GDM1 (cell line): ENCODE measurements at places on chromosomes 7 and 10.

GRCh38 chr7:138975343-138976104 is 5.7 kb downstream of the KIAA1549 start:
- no peak for DNase-seq

- DNase-seq = no peak
Measured at GRCh38 chr7:74312418-74313028, 23.3 kb downstream of the CLIP2 start.

DNA sequence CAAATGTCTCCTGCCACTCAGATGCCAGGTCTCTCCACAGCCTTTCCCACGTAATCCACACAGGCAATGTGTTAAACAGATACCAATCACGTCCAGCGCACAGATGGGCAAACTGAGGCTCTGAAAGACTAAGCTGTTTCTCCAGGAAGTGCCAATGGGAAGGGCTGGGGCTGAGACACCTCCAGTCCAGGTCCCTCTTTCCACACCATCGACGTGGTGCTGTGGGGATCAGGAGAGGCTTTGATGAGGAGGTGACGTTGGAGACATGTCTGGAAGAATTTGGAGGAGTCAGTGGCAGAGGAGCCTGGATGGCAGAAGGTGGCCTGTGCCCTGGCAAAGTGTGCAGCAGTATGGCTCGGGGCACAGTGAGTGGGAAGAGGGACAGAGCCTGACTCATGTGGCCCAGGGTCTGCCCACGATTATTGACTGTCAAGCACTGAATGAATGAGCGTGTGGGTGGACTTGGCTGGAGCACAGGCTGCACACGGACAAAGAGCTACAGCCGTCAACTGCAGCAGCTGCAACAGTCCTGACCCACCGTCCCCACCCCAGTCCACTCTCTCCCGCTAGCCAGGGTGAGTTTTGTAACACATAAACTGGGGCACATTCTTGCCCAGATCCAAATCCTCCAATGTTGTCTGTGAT is 40.8 kb upstream of the HSPA12A start:
- no peak for DNase-seq

DNA sequence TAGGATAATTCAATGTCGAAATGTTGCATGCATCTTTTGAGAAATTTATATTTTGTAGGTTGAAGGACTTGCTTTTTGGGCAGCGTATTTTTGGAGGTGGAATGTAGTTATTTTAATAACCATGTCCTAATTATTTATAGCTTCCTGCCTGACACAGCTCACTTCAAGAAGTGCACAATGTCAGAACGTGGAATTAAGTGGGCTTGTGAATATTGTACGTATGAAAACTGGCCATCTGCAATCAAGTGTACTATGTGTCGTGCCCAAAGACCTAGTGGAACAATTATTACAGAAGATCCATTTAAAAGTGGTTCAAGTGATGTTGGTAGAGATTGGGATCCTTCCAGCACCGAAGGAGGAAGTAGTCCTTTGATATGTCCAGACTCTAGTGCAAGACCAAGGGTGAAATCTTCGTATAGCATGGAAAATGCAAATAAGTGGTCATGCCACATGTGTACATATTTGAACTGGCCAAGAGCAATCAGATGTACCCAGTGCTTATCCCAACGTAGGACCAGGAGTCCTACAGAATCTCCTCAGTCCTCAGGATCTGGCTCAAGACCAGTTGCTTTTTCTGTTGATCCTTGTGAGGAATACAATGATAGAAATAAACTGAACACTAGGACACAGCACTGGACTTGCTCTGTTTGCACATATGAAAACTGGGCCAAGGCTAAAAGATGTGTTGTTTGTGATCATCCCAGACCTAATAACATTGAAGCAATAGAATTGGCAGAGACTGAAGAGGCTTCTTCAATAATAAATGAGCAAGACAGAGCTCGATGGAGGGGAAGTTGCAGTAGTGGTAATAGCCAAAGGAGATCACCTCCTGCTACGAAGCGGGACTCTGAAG is 620 bp downstream of the ZRANB1 start:
- no peak for DNase-seq

DNA sequence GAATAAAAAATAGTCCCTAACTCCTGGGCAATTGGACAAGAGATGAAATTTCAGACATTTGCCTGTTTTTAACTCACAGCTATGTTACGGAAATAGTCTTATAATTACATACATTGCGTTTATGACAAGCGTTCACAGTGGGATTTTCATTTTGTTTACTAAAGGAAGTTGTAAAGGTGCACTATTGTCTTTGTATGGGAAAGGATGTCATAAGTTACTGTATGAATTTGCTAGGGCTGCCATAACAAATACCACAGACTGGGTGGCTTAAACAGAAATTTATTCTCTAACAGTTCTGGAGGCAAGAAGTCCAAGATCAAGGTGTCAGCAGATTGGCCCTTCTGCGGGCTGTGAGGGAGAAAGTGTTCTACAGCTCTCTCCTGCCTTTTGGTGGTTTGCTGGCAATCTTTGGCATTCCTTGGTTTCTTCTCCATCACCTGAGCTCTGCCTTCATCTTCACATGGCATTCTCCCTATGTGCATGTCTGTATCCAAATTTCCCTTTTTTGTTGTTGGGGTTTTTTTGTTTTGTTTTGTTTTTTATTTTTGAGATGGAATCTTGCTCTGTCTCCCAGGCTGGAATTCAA is 5.6 kb downstream of the NFE2L3 start:
- DNase-seq = no peak

- DNase-seq = no peak
Measured at GRCh38 chr10:13844651-13845050, 257.9 kb downstream of the PRPF18 start.

GRCh38 chr7:44434201-44434600 is 56.3 kb downstream of the NUDCD3 start:
- no peak for DNase-seq

- no peak for DNase-seq
Measured at GRCh38 chr7:149295481-149295850, 33.5 kb downstream of the ZNF783 start.

- no peak for DNase-seq
Measured at GRCh38 chr7:95609277-95609971, 13.1 kb upstream of the PDK4 start.

DNA sequence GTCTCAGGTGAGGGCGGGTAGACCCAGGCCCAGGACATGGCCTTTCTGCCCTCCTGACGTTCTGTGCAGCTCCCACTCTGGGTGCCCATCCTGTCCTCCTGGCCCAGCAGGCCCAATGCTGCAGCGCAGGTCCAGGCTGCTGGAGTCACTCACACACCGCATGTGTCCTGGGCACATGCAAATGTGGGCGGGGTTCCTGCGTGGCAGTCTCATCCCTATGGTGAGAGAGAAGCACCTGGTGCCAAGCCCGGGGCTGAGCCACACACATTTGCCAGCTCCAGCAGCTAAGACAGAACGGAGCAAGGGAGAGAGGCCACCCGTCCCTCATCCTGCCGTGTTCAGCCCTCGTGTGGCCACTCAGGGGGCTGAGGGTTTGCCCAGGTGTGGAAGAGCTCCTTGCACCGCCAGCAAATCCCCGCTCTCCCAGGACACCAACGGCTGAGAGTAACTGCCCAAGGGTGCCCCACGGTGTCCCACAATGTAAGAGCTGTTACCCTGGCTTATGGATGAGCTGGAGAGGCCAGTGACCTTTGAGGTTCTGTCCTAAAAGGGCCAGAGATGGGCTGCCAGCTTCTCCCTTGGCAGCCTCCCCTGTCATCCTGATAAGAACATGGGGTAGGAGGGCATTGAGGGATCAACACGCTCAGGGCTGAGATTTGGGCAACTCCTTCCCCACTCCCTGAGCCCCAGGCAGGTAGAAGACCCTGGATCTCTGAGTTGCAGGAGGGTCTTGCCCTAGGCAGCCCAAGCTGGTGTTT is 4.4 kb downstream of the FUOM start:
- DNase-seq = no peak

DNA sequence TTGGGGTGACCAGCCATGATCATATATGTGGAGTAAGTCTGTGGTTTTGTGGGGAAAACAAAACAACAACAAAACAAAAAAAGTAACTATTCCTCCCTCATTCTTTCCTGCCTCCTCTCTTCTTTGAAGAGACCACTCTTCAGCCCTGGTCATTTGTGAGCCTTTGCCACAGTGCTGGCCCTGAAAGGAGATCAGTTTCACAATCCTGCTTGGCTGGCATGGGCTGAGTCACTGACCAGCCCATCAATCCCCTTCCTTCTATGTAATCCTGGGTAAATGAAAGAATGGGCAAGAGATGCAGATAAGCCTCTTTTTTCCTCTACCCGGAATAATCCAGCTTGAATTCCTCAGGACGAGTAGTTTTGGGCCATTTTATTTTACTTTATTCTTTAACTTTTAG is 13.6 kb downstream of the CSTF2T start:
- DNase-seq = no peak

- no peak for DNase-seq
Measured at GRCh38 chr10:11605807-11606408, 5.5 kb downstream of the USP6NL start.

DNA sequence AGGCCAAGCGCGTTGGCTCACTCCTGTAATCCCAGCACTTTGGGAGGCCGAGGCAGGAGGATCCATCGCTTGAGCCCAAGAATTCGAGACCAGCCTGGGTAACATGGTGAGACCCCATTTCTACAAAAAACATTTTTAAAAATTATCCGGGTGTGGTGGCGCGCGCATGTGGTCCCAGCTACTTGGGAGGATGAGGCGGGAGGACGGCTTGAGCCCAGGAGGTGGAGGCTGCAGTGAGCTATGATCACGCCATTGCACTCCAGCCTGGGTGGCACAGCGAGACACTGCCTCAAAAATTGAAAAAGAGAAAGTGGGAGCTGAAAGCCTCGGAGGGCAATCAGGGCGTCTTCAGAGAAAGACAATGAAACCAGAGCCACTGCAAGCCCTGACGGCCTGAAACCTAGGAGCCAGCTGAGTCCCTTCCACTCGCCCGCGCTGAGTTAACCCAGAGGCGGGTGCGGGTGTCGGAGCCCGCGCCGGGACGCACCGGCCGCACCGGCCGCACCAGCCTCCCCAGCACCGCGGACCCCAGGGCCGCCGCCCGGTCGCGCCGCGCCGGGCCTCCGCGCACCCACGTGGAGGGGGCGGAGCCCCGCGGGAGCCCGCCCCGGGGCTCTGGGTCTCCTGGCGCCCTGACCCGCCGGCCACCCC is 22.4 kb downstream of the ZFAND2A start:
- no peak for DNase-seq

GRCh38 chr7:125061-125475 is 67.3 kb upstream of the FAM20C start:
- DNase-seq = no peak

DNA sequence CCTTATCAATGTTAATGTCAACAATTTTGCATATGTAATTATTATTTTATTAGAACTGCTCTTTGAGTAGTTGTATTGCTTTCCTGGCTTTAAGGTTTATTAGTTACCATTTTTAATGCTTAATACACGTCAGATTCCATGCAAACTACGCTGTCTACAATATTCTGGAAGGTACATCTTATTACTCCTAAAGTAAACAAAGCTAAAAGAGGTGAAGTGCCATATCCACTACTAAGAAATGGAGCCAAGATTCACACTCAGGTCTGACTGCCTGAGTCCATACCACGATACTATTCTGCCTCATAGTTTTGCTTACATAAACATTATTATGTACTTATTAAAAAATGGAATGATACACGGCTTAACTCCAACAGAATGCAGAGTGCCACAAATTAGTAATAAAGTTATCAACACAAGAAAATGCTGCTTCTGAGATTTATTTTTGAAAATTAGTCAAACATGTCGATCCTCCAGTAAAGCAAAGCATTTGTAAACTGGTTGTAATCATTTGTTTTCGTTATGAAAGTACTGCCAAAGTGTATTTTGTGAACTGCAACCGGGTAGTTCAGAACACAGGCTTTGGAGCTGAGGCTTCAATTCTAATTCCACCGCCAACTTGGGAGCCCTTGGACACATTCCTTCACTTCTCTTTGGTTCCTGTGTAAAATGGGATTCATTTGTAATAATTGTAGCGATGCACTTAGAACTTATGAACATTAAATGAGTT is 1.1 kb upstream of the DMTF1 start:
- no peak for DNase-seq

DNA sequence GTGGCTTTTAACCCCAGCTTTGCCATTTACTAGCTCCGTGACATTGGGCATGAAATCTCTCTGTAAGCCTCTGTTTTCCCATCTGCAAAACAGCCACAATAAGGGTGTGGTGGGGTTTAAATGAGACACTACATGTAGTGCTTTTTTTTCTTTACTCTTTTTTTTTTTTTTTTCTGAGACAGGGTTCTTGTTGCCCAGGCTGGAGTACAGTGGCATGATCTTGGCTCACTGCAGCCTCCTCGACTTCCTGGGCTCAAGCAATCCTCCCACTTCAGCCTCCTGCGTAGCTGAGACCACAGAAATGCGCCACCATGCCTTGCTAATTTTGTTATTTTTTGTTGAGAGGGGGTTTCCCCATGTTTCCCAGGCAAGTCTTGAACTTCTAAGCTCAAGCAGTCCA is 8.3 kb upstream of the DENND10 start:
- no peak for DNase-seq

GRCh38 chr7:2248984-2249694 is 7.1 kb downstream of the NUDT1 start:
- peak; percentile 94 for DNase-seq

DNA sequence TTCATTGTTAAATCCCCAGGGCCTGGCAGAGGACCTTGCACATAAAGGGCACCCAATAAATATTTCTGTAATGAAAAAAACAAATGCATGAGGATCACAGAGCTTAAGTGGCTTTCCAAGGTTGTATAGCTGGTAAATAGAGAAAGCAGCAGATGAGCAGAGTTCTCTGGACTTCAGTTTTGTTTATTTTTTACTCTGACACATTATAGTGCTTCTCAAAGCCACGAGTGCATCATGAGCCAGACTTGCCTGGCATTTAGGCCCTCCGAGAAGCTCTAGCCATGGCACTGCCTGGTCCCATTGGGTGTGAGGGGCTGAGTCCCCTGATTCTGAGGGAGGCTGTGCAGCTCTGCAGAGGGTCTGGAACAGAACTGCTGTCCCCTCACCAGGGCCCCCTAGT is 87.2 kb upstream of the ZNF32 start:
- DNase-seq = no peak

DNA sequence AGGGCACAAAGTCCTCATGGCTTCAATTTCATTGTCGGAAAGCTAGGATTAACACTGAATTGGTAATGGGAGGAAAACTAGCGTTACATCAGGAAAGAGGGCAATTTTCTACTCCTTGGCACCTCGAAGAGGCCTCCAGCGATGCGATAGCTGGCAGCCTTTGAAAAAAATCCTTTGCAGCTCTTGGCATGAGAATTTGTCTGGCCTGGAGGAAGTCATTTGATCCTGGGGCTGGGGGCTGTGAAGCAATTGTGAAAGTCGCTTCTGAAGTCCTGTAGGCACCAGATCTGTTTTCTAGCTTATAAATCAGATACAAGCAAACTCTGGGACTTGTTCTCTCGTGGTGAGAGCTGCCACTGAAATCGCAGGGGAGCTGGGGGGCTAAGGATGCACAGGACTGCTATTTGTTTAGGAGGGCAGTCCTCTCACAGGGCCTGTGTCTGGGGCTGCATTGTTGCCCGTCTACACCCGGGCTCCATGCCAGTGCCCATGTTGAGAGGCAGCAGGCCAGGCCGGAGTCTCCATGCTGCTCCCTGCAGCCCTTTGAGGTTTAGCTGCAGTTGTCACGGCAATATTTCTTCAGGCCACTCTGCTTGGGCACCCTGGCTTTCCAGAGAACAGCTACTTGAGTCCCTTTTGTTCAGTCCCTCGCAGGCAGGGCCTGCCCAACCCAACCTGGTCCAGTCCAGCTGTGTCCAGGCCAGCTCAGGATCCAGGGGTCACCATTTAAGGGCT is 206.8 kb upstream of the LYZL1 start:
- DNase-seq = no peak
